Ascending aorta (tissue), 2 donors: ENCODE measurements at places on chromosomes 4 and X. TPM values are rescaled to one million over a fixed set of nuclear protein-coding genes. Genes with fewer than 3 reads are reported as not detected.

CYBB gene
- 19.7 TPM for total RNA-seq

EPGN gene
- not detected for total RNA-seq

CD38 gene
- 1.4 TPM for total RNA-seq

SHROOM3 gene
- 192 TPM for total RNA-seq

PCDH11X gene
- total RNA-seq, result 1.2 TPM

FHDC1 gene
- total RNA-seq, result 0.75 TPM

FRAS1 gene
- total RNA-seq, result 0.75 TPM

USP17L28 gene
- not detected for total RNA-seq

RHOXF2 gene
- total RNA-seq, result not detected

HMGN5 gene
- not detected for total RNA-seq

MAGEB17 gene
- not detected for total RNA-seq

PHEX gene
- total RNA-seq, result 0.96 TPM

RAB41 gene
- total RNA-seq, result not detected

DUX4 gene
- not detected for total RNA-seq
